Stimulated activated CD8-positive, alpha-beta memory T cell treated with anti-CD3 and anti-CD28 coated beads, Interleukin-15, amount 100 ng/mL, for 24 hours (primary cell): ENCODE measurements at places on chromosomes 2 and 18.

DNA sequence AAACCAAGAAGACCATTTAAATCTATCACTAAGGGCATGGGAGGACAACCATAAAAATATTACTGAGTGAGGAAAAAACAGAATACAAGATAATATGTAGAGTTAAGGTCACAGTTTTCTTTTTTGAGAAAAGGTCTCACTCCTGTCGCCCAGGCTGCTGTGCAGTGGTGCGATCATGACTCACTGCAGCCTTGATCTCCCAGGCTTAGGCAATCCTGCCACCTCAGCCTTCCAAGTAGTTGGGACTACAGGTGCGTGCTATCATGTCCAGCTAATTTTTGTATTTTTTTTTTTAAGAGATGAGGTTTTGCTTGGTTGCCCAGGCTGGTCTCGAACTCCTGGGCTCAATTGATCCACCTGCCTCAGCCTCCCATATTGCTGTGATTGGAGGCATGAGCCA, 24.0 kb downstream of the POLR1A start:
- DNase-seq = no peak

DNA sequence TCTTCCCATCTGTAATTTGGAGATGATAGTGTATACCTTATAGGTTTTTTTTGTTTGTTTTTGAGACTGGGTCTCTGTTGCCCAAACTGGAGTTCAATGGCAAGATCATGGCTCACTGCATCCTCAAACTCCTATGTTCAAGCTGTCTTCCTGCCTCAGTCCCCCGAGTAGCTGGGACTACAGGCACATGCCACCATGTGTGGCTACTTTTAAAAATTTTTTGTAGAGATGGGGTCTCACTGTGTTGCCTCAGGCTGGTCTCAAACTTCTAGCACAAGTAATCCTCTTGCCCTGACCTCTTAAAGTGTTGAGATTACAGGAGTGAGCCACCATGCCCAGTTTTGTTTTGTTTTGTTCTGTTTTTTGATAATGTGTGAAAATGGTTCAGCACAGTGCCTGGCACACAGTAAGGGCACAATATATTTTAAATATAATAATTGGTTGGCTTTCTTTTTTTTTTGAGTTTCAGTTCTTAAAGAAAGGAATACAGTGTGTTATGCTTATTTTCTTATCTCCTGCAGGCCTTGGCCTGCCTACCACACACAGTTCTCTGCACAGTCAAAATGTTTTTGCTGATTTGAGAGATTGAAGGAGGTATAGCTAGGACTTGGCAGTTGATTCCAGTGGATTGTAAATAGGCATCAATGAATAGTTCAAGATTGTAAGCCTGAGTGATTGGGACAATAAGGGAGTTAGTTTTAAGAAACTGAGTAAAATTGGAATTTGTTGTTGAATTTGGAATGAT, 6.1 kb downstream of the ACTR3 start:
- DNase-seq = no peak

DNA sequence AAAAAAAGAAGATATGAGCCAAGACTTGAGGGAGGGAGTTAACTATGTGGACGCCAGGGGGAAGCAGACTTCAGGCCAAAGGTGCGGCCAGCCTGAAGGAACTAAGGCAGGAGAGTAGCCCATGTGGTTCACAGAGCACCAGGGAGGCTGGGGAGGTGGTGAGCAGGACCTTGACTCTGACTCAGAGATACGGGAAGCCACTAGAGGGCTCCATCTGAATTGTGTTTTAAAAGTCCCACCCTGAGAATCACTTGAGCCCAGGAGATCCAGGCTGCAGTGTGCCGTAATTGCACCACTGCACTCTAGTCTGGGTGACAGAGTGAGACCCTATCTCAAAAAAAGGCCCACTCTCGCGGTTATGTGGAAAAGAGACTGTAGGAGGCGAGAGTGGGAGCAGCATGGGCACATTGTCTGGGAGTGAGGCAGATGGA, 12.3 kb downstream of the CEP192 start:
- DNase-seq = no peak

- no peak for DNase-seq
These were observed 492.7 kb downstream of the IRS1 start for GRCh38 chr2:226306969-226307368.

DNA sequence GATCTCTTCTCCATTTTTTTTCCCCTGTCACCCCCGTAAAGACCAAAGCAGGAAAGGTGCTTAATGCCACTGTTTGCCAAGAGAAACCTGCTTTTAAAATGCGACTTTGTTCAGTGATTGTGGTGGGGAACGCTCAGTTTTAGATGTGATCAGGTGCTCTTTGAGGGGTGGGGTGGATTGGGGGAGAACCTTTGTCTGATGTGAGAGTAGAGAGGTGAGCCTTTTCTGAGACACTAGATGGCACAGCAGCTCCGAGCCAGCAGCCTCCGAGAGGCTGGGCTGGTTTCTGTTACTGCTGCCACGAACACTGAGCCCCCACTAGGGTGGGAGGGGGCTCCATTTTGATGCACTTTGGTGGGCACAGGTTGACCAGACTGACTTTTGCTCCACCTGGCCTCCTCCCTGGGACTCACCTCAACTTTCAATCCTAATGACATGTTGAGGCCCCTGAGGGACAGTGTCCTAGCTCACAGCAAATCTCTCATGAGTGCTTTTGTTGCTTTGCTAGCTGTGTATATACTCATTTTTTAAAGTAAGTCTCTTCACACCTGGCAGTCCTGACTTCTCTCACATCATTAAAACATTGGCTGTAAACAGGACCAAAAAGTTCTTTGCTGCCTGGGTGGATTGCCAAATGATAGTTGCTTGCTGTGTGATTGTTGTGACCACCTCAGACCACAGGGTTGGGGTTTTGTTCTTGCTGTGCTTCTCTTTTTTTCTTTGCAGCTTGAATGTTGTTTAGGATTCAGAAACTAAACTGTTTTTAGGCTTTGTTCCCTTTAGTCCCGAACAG, 98.2 kb upstream of the MAP3K20 start:
- no peak for DNase-seq

- no peak for DNase-seq
These were observed 23.4 kb downstream of the CCNYL1 start for GRCh38 chr2:207734636-207735512.

DNA sequence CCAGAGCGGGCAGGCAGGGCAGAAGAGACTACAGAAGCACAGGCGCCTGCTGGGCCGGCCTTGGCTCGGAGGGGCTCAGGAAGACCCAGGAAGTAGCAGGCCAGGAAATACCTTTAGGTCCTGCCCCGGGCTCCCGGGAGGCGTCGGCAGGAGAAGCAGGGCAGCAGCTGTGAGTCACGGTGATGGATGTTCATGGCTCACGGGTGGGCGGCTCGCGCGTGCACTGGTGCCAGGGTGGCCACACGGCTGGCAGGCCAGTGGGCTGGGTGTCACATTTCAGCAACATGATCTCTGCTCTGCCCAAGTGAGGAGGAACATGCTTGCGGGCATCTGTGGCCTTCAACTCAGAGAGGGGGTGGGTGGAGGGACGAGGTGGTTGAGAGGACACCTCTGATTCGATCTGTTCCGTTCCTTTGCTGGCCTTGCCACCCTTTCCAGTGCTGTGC, 139.3 kb downstream of the KLHL29 start:
- no peak for DNase-seq

GRCh38 chr2:104412384-104412783, 441.5 kb upstream of the POU3F3 start:
- DNase-seq = no peak

DNA sequence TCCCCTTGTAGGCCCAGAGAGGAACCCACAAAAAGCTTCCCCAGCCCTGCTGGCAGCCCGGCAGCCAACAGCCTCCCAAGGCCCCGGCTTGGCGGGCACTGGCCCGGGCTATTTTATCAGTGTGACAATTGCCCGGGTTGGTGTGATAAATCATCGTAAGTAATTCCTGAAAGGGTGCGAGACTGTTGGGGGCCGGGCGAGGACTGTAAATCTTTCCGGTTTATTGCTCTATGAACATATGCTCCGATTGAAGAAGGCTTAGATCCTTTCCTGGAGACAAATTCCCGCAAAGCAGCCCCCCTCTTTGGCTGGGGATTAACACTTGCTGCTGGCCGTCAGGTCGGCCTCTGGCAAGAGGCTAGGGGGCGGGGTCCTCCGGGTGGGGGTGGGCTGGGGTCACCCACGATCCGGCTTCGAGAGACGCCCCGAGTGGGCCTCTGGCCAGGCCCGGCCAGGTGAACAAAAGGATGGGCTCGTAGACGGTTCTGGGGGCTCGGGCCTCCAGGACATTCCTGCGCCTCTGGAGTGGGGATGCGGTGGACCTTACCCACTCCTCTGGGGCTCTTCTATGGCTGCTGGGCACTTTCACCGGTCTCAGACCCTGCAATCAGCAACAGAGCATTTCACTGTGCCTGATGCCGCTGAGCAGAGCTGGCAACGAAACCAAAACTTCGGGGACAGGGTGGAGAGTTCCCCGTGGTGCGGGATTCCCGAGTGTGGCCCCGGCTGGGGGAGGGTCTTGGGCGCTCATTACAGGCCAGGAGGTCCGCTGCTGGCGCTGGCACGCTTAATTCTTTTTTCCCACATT, 2.0 kb downstream of the HOXD3 start:
- no peak for DNase-seq

- DNase-seq = no peak
These were observed 19.2 kb downstream of the ATOH8 start for GRCh38 chr2:85772841-85773491.

DNA sequence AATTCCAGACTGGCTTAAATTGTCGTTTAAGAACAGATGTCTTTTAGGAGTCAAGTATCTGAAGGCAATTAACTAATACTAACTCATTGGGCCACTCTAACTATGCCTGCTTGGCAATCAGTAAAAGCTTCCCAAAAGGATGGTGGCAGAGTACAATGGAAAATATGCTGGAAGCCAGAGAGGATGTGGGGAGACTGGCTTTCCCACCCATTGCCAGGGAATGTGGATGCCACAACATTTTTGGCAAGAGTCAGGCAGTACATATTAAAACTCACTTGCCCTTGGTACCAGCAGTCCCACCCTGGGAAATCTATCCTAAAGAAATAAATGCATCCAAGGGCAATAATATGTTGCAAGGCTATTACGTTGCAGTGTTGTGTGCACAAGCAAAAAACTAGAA, 74.0 kb upstream of the FZD7 start:
- DNase-seq = no peak

DNA sequence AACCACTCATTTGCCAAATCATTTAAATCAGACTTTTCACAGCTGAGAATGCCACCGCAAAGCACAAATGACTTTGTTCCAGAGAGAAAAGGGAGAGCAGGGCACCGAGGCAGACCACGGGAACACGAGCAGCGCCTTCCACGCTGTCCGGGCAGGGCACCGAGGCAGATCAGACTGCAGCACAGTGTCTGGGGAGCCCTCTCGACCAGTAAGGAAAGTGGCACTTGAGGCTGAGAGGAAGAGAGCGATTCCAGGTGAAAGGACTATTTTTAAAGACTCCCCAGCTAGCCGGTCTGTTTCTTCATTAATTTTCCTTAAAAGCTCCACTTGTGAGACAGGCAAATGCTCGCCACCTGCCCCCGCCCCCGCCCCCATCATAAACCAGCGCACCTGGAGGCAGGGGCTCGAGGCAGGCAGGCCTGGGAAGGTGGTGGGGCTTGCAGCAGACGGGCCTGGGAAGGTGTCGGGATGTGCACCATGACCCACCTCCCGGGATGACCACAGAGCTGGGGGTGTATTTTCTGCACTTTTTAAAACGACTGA, 80.9 kb upstream of the CTDP1 start:
- no peak for DNase-seq

DNA sequence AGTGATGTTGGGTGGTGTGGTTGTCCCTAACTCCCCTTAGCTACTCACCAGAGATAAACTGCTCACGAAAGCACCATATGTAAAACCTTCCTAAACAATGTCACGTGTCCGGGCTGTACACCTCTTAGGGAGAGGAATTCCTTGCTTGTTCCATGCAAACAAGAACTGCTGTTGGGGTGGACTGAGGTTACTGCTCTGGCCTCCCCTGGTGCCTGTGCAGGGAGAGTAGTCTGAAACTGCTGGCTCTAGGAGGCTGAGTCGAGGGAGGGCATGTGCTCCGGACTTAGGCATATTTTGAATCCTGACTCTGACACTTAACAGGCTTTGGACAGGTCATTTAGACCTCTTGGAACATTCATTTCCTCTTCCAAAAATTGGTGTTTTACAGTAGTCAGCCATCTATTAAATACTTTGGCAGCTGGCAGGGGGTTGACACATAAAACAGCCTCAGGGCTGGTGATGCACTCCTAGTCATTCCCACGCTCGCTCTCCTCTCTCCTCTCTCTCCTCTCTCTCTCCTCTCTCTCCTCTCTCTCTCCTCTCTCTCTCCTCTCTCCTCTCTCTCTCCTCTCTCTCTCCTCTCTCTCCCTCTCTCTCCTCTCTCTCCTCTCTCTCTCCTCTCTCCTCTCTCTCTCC, 10.6 kb downstream of the THNSL2 start:
- DNase-seq = no peak

DNA sequence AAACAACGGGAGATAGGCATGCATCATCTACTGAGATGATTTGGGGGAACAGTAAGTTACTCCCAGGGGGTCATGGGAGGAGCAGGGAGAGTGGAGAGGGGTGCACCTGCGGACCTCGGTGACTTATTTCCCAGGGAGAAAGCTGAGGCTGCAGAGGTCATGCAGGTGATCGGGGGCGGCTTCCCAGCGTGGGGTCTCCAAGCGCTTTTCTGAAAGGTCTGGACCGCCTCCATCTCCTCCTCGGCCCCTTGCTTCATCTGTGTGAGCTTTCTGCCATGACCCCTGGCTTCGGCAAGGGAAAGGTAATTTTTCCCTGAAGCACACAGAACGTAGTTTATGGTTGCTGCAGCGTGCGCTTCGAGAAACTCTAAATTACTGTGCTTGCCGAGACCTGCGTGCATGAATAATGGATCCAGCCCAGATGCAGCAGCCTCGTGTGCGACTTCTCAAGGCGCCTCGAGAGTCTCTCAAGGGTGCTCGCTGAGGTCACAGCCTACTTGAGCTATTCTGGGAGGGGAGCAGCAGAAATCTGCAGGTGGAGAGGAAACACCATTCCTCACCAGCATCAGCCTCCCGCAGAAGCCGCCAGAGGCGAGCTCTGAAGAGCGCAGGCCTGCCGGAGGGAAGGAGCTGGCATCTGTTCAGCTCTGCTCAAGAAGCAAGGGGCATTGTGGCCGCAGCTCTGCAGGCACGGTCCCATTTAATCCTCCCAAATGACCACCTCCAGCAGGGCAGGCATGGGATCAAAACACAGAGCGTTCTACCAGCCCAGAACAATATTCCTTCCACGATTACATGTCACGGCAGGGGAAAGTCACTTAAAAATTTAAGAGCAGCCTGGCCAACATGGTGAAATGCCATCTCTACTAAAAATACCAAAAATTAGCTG, 308.4 kb upstream of the MYT1L start:
- DNase-seq = no peak

DNA sequence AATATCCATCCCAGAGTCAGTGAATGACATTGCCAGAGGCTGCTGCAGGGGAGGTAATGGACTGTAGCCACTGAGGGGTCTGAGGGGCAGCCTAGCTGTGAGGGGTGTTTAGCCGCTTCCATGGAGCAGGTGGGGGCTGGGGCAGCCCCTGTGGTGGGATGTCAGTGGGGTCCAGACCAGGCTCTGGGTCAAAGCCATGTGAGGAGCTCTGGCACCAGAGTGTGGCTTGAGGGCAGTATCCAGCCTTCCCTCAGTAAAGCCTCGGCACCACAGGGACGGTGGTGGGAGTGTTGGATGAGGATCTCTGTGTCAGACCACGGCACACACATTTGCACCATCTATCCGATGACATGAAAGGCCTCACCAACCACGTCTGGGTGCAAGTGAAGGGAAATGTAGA, 85.0 kb downstream of the INHBB start:
- DNase-seq = no peak

GRCh38 chr18:44258576-44258975, 422.1 kb upstream of the SETBP1 start:
- no peak for DNase-seq
